ENCODE measurements at places on chromosomes 5 and 9.

GRCh38 chr9:21750021-21750735, 52.3 kb upstream of the MTAP start:
- H3K27me3 ChIP-seq, result peaks cover 2% of the 10 kb centered on the region
- H3K36me3 ChIP-seq, result no peaks in the 10 kb centered on the region
- H3K27ac ChIP-seq, result no peak overlapping the region
- peaks cover 8% of the 10 kb centered on the region for H3K4me1 ChIP-seq
- H3K4me3 ChIP-seq, result no peak overlapping the region
- DNase-seq, result no peak

GRCh38 chr9:8924562-8924961, 1125.0 kb upstream of the DMAC1 start:
- no peak for DNase-seq
- H3K27me3 ChIP-seq, result peaks cover 1% of the 10 kb centered on the region
- H3K4me1 ChIP-seq, result no peaks in the 10 kb centered on the region
- no peak overlapping the region for H3K4me3 ChIP-seq
- no peaks in the 10 kb centered on the region for H3K36me3 ChIP-seq

DNA sequence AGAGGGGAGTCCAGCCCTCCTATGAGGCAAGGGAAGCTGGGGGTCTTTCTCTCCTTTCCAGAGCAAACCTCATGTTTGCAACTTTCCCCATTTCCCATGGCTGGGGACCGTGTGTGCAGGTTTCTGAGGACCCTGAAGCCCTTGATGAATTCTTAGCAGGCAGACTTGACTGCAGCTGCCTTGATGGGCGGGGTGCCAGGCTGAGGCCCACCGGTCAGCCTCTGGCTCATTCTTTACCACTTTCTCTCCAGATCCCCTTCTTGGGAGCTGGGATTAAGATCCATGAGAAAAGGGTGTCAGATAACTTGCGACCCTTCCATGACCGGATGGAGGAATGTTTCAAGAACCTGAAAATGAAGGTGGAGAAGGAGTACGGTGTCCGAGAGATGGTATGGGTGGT, 30.0 kb upstream of the FOXI1 start:
- H3K36me3 ChIP-seq, result no peaks in the 10 kb centered on the region
- DNase-seq, result no peak
- no peak overlapping the region for H3K27ac ChIP-seq
- H3K4me3 ChIP-seq, result no peak overlapping the region
- H3K27me3 ChIP-seq, result peaks cover 3% of the 10 kb centered on the region

DNA sequence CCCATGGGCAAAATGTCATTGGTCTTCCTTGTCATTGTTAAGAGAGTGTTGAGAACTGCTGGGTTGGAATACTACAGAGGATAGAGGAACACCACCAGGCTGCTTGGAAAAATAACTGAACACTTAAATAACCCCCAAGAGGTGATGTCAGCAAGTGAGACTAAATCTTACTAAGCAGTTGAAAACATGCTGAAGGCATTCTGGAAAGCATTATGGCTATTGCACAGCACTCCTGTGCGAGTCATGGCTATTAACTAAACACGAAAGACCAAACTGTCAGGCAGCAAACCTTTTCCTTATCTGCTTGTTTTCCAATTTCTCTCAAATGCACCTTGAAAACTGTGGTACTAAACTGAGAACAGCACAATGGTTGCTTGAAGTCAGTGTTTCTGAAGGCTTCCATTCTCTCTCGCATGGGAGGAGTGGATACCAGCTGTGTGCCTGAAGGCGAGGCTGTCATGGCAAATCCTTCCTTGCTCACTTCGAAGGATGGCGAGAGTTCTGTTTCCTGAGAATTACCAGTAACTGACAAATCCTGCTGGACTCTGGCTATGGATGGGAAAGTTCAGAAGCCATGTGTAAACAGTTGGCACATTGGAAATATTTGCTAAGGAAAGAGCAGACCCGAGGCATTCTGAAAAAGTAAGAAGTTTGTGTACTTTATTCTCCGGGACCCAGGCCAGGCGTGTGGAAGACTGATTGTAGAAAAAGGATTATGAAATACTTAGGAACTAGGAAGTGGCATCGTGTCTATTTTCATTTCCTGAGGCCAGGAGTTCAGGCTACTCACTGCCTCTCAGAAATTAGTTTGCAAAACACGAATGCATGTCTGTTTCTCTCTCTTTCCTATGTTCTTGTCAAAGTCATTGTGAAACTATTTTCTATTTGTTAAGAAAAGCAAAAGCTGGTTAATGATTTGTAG, 182.1 kb downstream of the DMRT2 start:
- H3K4me3 ChIP-seq, result no peak overlapping the region
- peaks cover 5% of the 10 kb centered on the region for H3K4me1 ChIP-seq
- H3K36me3 ChIP-seq, result no peaks in the 10 kb centered on the region
- H3K27ac ChIP-seq, result no peak overlapping the region

DNA sequence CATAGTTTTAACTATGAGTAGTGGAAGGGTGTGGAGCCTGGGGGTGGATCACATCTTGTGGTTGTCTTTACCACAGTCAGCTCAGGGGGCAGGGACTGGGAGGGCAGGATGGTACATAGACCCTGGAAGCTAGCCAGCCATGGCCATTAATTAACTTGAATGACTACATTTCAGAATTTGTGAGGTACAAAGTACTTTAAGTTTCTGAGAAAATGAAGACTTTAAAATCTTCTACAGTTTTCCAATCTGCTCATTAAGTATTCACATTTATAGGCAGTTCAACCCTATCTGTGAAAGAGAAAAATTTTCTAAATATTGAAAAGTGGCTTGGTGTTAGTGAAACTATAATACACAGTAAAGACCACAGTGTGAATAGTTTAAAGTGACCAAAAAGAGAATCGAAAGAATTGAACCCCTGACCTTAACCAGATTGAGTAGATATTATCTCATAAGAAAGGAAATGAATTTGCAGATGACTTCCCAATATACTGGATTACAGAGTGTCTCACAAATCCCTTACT, 234.2 kb upstream of the MEF2C start:
- DNase-seq, result no peak
- H3K27me3 ChIP-seq, result no peaks in the 10 kb centered on the region
- H3K27ac ChIP-seq, result no peak overlapping the region

DNA sequence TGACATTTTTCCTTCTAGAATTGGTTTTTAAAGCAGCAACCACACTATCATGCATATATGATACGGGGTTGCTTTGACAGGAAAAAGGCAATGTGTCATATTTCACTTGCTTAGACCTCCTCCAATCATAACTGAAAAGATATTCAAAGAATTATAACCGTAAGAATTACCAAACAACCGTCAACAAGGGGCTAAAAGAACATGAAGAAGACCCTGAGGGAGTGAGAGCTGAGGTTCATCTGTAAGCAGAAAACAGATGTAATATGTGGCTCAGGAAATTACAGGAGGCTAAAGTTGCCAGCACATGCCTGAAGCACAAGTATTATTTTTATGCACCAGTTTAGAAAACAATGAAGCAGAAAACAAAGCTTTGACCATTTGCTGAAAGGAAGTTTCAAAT, 78.9 kb downstream of the APBA1 start:
- no peaks in the 10 kb centered on the region for H3K27me3 ChIP-seq
- no peaks in the 10 kb centered on the region for H3K36me3 ChIP-seq
- no peak overlapping the region for H3K4me3 ChIP-seq
- H3K4me1 ChIP-seq, result peaks cover 4% of the 10 kb centered on the region

GRCh38 chr9:127133739-127134167, 11.3 kb upstream of the ANGPTL2 start:
- no peak for DNase-seq
- no peaks in the 10 kb centered on the region for H3K36me3 ChIP-seq
- no peak overlapping the region for H3K4me3 ChIP-seq
- peaks cover 6% of the 10 kb centered on the region for H3K4me1 ChIP-seq
- H3K27me3 ChIP-seq, result peaks cover 3% of the 10 kb centered on the region

DNA sequence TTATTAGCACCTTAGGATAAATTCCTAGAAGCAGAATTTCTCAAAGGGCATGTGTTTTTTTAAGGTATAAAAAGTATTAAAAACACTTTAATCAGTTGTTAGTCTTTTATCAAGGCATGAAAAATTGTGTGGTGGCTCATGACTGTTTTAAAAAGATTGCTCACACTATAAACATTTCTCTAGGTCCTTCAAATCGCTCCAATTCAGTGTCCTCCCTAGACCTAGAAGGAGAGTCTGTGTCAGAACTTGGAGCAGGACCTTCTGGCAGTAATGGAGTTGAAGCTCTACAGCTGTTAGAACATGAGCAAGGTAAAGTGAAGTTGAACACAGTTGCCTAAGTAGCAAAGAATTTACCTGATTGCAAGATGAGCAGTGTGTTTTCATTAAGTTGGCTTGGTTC, 62.0 kb downstream of the GAPVD1 start:
- no peak overlapping the region for H3K4me3 ChIP-seq
- H3K4me1 ChIP-seq, result no peaks in the 10 kb centered on the region
- no peak for DNase-seq
- H3K27me3 ChIP-seq, result no peaks in the 10 kb centered on the region
- H3K27ac ChIP-seq, result no peak overlapping the region
- H3K36me3 ChIP-seq, result peaks cover 14% of the 10 kb centered on the region

GRCh38 chr5:72057816-72058215, 49.5 kb upstream of the MAP1B start:
- no peaks in the 10 kb centered on the region for H3K4me1 ChIP-seq
- H3K27me3 ChIP-seq, result no peaks in the 10 kb centered on the region
- H3K4me3 ChIP-seq, result no peak overlapping the region
- no peak overlapping the region for H3K27ac ChIP-seq
- DNase-seq, result no peak

GRCh38 chr9:91834740-91835139, 115.3 kb downstream of the ROR2 start:
- no peak for DNase-seq
- no peaks in the 10 kb centered on the region for H3K36me3 ChIP-seq
- peaks cover 4% of the 10 kb centered on the region for H3K27me3 ChIP-seq
- H3K4me1 ChIP-seq, result no peaks in the 10 kb centered on the region
- no peak overlapping the region for H3K4me3 ChIP-seq

GRCh38 chr9:134562146-134562849, 79.3 kb upstream of the COL5A1 start:
- H3K4me3 ChIP-seq, result no peak overlapping the region
- DNase-seq, result no peak
- no peak overlapping the region for H3K27ac ChIP-seq
- peaks cover 4% of the 10 kb centered on the region for H3K36me3 ChIP-seq
- peaks cover 3% of the 10 kb centered on the region for H3K27me3 ChIP-seq

DNA sequence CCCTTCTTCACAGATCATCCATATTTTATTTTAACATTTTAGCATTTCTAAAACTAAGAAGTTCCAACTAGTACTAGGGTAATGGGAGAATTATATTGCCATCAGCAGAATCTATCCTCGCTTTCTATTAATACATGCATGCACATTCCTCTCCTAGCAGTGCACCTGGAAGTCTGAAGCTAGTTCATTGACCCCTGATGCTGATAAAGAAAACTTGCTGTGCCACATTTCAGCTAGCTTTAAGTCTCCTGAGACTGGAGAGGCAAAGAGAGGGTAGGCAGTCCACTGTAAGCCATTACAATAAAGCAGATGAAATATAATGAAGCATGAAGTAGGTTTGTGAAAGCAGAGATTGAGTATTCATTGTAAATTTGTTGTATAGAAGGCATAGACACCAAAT, 15.8 kb downstream of the MINAR2 start:
- H3K4me3 ChIP-seq, result no peak overlapping the region
- H3K27me3 ChIP-seq, result no peaks in the 10 kb centered on the region
- H3K27ac ChIP-seq, result no peak overlapping the region

GRCh38 chr5:644509-644908, 32.4 kb downstream of the CEP72 start:
- DNase-seq, result no peak
- H3K27me3 ChIP-seq, result no peaks in the 10 kb centered on the region
- H3K27ac ChIP-seq, result no peak overlapping the region
- H3K4me3 ChIP-seq, result peak overlapping the region; percentile 48
- H3K4me1 ChIP-seq, result no peaks in the 10 kb centered on the region

DNA sequence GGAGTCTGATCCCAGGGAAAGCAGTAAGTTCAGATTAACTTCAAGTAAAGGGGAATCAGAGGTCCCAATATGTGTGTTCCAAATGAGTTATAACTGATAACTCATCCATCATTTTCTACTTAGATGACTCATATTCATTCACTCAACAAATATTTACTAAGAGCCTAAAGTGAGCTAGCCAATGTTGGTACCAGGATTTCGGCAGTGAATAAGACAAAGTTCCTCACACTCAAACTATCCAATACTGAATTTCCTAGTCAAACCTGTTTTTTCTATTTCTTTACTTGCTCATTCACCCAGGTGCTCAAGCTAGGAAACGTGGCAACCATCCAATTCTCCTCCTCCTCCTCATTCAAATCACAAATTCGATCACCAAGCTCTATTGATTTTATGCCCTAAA, 25.8 kb downstream of the FBXW2 start:
- H3K36me3 ChIP-seq, result peaks cover 9% of the 10 kb centered on the region
- H3K4me1 ChIP-seq, result no peaks in the 10 kb centered on the region
- H3K27me3 ChIP-seq, result no peaks in the 10 kb centered on the region
- H3K27ac ChIP-seq, result no peak overlapping the region
- DNase-seq, result no peak
- no peak overlapping the region for H3K4me3 ChIP-seq

DNA sequence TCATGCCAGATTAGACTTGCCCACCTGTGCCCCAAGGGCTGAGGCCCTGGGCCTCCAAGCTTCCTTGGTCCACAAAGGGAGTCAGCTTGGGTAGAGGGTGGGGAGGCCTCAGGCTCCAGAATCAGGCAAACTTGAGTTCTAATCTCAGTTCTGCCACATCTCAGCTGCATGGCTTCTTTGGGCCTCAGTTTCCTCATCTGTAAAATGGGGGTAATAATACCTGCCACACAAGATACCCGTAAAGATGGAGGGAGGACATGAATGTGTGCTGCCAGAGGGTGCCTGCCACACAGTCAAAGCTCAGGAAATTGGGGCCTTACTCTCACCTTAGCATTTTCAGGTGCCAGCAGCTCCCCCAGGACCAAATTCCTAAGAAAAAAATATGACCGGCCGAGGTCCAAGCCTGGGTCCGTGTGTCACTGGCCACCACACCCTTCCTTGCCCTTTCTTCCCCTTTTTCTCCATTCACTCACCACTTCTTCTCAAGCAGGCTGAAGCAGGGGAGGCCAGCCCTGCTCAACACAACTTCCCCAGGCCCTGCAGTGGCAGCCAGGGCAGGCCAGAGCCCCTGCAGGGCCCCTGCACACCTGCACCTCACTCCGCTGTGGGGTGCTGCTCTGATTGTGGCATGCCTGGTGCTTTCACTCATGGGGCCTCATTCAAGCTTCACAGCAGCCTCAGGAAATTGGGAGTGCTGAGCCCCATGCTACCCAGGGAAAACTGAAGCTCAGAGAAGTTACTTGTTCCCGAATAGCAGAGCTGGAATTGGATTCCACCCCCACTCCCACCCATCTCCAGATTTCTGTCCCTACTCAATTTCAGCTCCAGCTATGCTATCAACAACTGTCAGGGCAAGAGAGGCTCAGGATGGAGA, 3.9 kb downstream of the RGS14 start:
- peaks cover 23% of the 10 kb centered on the region for H3K27me3 ChIP-seq
- H3K36me3 ChIP-seq, result no peaks in the 10 kb centered on the region
- no peak for DNase-seq
- H3K4me3 ChIP-seq, result no peak overlapping the region

- no peaks in the 10 kb centered on the region for H3K36me3 ChIP-seq
- H3K27me3 ChIP-seq, result peaks cover 1% of the 10 kb centered on the region
- no peak overlapping the region for H3K4me3 ChIP-seq
These were observed 6.1 kb upstream of the TUSC1 start for GRCh38 chr9:25684321-25684720.

Measured in endothelial cell (in vitro differentiated cells).